ENCODE measurements at places on chromosomes 4 and X.

DNA sequence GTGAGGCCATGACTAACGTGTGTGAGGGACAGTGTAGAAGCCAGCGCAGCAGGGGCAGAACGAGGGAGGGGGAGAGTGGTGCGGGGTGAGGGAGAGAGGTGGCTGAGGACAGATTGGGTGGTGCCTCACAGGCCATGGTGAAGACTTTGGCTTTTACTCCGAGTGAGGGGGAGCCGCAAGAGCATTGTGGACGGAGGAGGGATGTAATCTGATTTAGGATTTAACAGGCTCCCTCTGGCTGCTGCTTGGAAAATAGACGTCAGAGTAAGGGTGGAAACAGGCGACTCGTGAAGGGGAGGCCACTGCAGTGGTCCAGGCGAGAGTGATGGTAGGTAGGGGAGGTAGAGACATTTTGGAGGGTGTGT is 13.0 kb downstream of the PPP1R3F start:
- peak; percentile 22 for DNase-seq

DNA sequence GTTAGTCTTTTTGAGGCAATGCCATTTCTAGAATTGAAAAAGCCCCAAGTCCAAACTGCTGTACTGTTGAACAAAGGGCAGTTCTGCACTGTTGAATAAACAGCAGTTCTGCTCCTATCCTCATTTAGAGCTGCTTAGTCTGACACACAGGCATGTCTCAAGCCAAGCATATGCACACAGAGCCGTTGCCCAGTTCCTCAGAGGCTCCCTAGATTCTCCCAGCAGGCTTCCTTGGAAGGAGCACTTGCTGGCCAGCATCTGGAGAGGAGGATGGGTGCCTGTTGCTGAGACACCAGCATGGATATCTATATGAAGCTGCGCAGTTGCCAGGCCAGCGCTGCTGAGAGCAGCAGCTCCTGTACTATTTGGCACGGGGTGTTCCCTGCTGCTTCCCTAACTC is 138.3 kb upstream of the USP38 start:
- DNase-seq = peak; percentile 47

- no peak for DNase-seq
Measured at GRCh38 chrX:124736553-124737270, 390.3 kb downstream of the SH2D1A start.

- no peak for DNase-seq
Measured at GRCh38 chr4:47538111-47538824, 53.2 kb downstream of the ATP10D start.

GRCh38 chrX:30530606-30531005 is 47.0 kb downstream of the TASL start:
- no peak for DNase-seq

GRCh38 chr4:124483048-124483906 is 229.3 kb downstream of the ANKRD50 start:
- DNase-seq = no peak

- DNase-seq = no peak
Measured at GRCh38 chr4:18077808-18078207, 56.3 kb upstream of the LCORL start.

- no peak for DNase-seq
Measured at GRCh38 chrX:31487951-31488350, 416.1 kb upstream of the FTHL17 start.
